Activated naive CD4-positive, alpha-beta T cell treated with Interleukin-2 at 50 U/mL for 16 hours (primary cell): ENCODE measurements at places on chromosomes 12 and 14.

- DNase-seq: no peak
These were observed 32.7 kb downstream of the JAG2 start for GRCh38 chr14:105135700-105136395.

DNA sequence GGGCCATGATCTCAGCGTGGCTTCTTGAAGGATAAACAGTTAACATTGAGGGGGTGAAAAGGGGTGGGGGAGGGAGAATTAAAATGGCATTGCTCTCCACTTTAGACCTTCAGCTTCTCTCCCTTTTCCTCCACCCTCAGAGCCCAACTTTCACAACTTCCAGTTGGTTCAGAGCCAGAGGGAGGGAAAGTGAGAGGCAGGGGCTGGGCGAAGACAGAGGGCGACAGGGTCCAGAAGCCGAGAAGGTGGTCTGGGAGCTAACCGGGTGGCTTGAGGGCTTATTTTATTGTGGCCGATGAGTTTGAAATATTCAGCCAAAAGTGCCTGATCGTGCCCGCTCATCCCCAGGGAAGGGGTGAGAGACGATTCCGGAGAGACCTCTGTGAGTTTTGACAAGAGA is 4.1 kb downstream of the BMP4 start:
- DNase-seq: no peak

DNA sequence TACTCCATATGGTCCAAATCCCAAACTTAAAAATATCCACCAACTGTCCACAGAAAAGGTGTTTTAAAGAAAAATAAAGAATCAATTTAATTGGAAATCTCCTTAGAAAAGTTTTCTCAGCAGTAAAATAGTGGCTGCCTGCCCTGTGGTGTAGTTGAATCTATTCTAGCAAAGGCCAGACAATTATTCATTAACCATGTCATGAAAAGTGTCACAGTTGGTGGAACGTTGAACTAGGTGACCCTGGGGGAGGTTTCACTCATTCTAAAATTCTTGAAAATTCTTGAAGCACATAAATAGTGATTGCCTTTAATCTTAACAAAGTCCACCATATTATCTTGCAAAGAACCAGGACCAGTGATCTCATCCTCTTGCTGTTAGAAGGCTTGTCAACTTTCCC is 78.4 kb upstream of the GZMB start:
- DNase-seq: no peak

- DNase-seq: no peak
These were observed 1009.6 kb downstream of the DIO2 start for GRCh38 chr14:79201564-79202207.

DNA sequence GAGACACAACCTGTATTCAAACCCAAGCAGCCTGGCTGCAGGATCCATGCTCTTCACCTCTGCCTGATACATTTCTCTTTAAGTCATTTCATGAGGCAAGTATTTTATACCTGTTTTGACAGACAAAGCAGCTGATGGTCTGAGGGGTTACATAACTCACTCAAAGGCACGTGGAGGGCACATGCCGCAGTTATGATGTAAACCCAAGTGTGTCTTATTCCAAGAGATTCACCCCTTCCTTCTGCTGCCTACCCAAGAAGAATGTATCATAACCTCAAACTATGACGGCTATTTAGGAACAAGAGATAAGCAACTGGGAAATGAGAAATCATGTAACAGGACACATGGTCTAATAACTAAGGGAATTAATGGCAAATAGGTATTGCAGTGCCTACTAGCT is 329.8 kb upstream of the TMPO start:
- no peak for DNase-seq

GRCh38 chr12:101455685-101456084 is 19.5 kb upstream of the SPIC start:
- DNase-seq: peak; percentile 21

GRCh38 chr14:30496852-30497251 is 62.1 kb upstream of the G2E3 start:
- DNase-seq: no peak

DNA sequence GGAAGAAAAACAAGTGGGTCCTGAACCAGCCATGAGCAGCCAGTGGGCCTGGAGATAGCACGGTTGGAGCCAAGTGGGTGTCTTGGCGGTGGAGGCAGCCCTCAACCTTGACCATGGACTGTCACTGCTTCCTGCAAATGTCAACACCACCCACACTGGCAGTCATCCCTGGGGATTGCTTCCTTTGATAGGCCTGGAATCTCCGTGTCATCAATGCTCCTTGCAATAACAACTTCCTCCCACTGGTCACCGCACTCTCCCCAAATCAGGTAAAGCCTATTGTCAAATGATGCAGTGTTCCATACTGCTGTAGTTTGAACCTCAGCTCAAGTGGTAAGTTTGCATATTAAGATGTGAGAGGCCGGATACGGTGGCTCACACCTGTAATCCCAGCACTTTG is 129.1 kb downstream of the NTF3 start:
- DNase-seq: no peak

DNA sequence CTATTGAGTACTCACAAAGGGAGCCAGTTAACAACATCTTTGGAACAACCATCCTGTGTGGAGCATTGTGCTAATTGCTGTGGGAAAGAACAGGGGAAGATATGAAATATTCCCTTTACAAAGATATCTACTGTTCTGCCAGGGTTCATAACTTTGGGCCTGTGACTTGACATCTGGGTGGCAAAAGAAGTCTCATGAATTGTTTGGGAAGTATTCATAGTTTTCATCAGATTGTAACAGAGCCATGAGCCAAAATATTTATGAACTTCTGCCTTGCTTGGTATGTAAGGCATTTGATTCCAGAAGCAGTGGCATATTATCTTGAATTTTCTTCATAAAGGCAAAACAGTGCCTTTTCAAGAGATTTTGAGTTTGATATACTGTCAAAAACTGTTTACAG is 816.2 kb downstream of the DIO2 start:
- DNase-seq: no peak

DNA sequence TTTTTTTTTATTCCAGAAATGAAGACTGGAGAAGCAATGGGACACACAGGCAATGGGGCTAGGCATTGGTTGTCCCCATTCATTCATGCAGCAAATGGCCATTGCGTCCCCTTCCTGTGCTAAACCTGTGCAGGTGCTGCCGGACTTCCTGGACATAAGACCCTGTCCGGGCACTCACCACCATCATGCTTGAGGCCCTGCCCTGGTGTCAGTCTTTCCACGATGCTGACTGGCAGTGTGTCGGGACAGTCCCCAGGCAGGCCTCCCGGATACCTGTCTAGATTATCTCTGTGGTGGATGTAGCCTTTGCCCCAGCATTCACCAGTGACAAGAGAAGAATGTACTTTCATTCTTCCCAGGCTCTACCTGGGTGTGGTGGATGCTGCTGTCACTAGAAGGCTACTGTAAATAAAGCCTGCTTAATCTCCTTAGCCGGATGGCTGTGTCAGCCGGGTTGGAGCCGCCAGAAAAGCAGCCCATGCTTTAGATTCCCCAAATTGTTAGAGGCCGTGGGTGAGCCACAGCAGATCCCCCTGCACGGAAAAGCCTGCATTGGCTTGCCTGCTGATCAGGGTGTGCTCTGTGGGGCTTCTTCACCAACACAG is 94.5 kb upstream of the PARP11 start:
- no peak for DNase-seq

DNA sequence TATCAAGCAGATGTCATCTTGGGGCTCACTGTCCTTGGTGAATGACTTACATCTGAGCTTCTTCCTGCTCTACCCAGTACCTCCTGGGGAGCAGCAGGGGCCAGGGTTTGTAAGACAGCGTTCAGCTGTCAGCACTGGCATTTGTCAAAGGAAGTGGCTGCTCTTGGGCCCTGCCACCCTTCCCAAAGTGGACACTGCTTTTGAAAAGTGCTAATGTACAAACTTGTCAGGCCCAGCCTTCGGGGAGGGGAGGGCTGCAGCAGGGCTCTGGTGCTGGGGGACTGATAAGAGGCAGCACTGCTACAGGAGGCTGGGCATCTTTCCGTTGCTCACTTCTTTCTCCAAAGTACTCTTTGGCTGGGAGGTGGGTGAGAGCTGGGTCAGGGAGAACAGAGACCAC is 59.8 kb upstream of the RBM19 start:
- DNase-seq: no peak

DNA sequence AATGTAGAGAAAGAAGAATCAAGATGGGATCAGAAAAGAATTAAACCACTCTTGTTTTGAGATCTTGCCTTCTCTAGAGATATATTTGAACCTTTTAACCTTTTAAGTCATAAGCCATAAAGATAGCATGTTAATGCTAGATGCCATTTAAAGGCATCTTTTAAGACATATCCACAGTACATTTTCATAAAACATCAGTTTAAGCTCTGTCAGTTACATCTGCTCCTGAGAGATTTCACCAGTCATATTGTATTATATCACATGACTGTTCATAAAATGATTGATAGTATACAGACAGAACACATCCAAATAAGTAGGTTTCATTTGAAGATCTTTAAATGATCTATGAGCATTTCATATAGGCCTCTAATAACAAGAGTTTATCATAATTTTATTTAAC is 1238.5 kb downstream of the SLC16A7 start:
- no peak for DNase-seq

- DNase-seq: no peak
These were observed 822.7 kb downstream of the NRXN3 start for GRCh38 chr14:78992867-78993266.

GRCh38 chr14:101050901-101051490 is 147.5 kb upstream of the RTL1 start:
- no peak for DNase-seq

DNA sequence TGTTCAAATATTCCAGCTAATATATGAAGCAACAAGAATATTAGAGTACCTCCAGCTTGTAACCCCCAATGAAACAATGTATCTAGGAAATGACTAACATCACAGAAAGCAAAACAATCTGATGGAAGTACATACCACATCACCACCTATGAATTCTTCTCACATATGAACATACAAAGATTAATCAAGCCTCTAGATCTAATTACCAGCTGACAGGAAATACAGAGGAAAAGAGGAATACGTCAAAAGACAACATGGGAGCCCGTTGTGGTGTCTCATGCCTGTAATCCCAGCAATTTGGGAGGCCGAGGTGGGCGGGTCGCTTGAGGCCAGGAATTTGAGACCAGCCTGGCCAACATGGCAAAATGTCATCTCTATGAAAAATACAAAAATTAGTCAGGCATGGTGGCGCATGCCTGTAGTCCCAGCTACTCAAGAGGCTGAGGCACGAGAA is 7.5 kb downstream of the NEDD8 start:
- DNase-seq: no peak

DNA sequence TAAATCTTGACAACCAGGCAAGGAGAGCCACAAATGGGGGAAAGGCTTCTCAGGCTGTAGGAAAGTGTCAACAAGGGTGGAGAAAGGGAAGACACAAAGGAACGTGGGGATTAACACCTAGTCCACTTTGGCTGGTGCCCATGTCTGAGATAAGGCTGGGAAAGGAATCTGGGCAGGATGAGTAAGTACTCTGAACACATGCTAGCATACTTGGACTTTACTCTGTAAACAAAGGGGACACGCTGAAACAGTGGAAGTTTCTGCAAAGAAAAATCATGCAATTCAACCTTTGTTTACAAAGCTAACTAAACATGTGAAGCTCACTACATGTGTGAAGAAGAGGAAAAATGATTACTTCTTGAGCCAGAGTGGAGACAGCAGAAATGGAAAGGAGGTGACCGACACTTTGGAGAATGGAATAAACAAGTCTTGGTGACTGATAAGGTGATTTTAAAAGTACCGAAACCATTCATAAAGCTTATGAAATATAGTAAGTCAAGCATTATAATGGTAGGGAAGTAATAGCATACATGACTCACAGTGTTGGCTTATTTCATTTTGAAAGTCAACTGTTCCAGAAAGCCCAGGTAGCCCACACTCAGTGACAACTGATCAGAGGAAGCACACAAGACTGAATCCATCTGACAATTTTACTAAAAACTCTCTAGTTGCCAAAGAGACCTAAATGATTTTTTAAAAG is 13.2 kb downstream of the CPNE8 start:
- no peak for DNase-seq

DNA sequence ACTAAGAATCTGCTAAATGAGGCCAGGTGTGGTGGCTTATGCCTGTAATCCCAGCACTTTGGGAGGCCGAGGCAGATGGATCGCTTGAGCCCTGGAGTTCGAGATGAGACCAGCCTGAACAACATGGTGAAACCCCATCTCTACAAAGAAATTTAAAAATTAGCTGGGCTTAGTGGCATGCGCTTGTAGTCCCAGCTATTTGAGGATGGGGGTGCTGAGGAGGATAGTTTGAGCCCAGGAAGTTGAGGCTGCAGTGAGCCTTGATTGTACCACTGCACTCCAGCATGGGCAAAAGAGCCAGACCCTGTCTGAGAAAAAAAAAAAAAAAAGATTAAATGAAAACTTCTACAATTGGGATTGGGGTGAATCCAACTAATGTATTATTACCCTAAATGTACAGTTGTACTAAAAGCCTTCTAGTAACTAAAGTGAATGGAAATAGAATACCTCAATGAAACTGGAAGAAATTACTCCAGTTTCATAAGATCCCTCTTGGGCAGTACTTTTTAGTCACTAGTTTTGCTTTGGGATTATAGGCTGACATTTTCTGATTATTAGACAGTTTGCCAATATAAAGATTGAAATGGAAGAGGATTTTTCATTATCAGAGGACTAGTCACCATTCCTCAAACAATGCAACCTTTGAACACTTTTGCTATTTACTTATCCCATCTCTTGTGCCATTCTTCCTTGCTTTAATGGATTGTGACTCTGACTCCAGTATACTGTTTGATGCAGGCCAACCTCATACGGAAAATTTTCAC is 14.3 kb downstream of the COCH start:
- DNase-seq: no peak

DNA sequence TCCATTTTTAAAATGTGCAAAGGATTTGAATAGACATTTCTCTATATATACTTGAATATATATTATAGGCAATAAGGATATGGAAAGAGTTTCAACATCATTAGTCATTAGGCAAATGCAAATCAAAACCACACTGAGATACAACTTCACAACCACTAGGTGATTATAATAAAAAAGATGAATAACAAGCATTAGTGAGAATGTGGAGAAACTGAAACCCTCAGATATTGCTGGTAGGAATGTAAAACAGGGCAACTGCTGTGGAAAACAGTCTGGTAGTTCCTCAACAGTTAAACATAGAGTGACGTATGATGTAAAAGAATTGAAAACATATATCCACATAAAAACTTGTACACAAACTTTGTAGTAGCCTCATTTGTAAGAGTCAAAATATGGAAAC is 11.7 kb upstream of the BATF start:
- DNase-seq: no peak

- no peak for DNase-seq
These were observed 3.9 kb upstream of the TBC1D30 start for GRCh38 chr12:64820593-64820992.
